ENCODE measurements at places on chromosomes 2 and 18.

GRCh38 chr2:225841314-225841713 lies 441.8 kb downstream of the NYAP2 start:
- DNase-seq: no peak

GRCh38 chr2:174052584-174052976 lies 87.4 kb upstream of the SP3 start:
- DNase-seq: no peak

- DNase-seq: no peak
Measured at GRCh38 chr2:74525717-74526648, at the start of gene DQX1. Gene DQX1, minus strand, starts transcription at chr2:74526231. Its CDS starts 502 bp downstream, at chr2:74525729.

DNA sequence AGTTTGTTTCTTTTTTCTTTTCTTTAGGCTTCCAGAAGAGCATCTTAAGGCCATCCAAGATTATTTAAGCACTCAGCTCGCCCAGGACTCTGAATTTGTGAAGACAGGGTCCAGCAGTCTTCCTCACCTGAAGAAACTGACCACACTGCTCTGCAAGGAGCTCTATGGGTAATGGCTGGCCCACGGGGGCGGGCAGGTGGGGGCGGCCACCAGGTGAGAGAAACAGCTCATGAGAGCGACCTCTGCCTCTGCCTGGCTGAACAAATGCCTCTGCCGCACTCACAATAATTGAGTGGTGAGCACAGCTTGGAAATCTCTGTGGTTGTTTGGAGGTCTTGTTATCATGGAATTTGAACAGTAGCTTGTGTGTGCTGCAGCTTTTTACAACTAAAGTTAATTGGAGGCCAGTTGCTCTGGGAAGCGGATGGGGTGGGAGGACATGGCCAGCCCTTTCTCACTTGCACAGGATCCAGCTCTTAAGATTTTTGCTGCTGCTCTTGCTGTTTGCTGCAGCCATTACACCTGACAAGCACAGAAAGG lies 70.4 kb downstream of the INPP5D start:
- DNase-seq: no peak

DNA sequence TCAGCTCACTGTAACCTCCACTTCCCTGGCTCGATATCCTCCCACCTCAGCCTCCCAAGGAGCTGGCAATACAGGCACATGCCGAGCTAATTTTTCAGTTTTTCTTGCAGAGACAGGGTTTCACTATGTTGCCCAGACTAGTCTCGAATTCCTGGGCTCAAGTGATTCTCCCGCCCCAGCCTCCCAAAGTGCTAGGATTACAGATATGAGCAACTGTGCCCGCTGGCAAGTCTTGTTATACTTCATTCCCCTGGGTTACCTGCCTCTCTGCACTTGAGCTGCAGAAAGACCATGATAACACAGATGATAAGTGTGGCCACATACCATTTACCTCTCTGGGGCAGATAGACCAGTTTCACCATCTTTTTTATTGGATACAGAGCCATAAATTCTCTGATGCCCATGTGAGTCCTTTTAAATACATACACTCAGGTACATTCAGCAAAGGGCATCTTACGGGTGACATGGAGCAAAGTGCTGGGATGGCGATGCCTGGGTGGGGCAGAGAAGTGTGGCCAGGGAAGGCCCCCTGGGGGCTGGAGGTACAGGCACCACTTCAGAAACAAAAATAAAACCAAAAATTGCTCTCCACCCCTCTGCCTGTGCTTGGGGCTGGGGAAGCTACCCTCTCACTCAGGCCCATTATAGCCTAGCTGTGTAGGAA lies 20.4 kb downstream of the CCT7 start:
- no peak for DNase-seq

GRCh38 chr2:107430006-107430405 lies 396.7 kb upstream of the RGPD4 start:
- no peak for DNase-seq

DNA sequence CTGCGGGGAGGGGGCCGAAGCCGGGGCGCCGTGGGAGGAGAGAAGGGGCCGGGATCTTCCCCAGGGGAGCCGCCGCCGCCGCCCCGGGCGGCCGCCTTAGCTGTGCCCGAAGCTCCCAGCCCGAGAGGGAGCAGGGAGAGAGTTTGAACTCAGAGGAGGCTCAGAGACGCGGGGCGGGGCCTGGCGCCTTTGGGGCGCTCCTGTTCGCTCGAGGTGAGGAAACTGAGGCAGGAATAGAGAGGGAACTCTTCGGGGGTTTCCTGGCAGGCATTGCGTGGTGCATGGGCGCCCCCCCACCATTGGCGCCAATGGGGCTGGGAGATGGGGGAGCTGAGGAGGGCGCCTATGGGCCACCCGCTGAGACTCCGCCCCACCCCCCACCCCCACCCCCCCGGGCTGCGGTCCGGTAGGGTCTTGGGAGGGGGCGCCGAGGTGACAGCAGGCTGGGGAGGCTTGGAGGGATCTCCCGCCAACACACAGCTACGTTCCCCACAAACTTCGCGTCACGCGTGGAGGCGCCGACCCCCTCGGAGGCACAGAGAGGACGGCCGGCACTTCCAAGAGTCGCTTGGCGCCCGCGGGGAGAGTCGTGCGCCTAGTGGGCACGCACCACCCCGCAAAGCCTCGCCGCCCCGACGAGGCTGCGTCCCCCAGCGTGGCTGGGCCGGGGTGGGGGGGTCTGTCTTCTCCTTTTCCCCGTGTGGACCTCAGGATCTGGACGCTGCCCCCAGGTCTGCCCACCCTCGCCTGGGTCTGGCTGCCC lies 680 bp downstream of the CTDSP1 start:
- no peak for DNase-seq

- DNase-seq: no peak
Measured at GRCh38 chr18:7177116-7177744, 53.7 kb upstream of the LRRC30 start.
